H1 (cell line): ENCODE measurements at places on chromosomes 3 and 15. TPM values are rescaled to one million over a fixed set of nuclear protein-coding genes. Genes with fewer than 3 reads are reported as not detected.

DNA sequence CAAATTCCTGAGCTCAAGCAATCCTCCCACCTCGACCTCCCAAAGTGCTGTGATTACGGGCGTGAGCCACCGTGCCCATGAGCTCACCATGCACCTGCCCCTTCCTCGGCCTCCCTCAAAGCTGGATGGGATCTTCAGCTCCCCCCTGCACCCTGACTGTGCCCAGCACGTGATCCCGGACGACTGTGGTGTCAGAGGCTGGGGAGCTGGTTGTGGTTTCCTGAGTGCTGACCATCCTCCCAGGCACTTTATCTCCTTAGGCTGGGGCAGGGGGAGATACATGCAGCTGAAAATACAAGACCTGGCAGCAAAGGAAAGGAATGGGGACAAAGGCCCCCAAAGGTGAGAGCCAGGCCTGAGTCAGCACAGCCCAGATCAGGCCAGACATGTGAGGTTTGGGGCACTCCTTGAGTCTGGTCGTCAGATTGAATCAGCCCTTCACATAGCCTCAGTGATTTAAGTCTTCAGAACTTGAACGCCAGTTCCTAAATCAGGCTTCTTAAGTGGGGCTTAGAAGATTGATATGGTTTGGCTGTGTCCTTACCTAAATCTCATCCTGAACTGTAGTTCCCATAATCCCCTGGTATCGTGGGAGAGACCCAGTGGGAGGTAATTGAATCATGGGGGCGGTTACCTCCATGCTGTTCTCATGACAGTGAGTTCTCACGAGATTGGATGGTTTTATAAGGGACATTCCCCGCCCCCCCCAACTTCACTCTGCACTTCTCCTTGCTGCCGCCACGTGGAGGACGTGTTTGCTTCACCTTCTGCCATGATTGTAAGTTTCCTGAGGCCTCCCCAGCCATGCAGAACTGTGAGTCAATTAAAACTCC lies 35.8 kb downstream of the PRKCD start:
- no peak for DNase-seq

DNA sequence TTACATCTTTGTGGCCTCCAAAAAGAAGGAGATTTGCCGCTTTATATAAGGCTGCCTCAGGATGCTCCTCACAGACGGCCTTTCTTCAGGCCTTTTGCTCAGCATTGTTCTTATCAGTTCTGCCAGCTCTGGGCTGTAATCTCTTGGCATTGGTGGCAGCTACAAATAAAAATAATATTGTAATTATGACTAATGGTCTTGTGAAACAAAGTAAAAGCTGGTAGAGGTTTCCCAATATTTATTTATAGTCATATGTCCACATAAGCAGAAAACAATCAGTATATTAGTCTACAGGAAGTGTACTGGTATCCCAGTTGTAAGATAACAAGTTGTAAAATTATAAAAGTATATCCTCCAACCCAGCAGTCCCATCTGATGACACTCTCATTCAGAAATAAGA lies 7.3 kb downstream of the NEK4 start:
- no peak for DNase-seq

DNA sequence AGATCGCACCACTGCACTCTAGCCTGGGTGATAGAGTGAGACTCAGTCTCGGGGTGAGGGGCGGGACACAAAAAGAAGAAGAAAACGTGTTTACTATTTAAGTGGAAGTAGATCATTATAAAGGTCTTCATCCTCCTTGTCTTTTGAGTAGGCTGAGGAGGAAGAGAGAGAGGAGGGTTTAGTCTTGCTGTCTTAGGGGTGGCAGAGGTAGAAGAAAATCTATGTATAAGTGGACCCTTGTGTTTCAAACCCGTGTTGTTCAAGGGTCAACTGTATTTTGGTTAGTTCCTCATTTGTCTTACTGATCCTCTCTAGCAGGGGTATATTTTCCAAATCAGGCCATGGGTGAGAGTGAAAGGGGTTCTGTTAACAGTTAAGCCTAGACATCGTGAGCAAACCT lies 40.1 kb downstream of the TRIM71 start:
- DNase-seq = no peak

DNA sequence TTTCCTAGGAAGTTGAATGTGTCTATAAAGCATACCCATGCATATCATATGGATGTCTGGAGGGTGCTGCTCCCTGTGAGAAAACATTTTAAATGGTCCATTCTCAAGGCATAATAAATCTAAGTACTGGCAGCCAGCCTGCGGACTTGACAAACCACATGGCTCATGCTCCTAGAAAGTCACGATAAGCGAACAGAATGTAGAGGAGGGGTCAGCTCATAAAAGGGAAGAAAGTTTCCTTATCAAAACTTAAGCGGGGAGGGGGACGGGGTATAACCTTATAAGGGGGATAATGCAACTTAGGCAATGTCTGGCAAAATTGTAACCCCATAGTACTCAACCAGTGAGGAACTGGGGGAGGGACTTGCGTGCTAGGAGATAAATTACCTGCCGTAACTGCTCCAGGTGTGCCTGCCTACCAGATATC lies 159.8 kb upstream of the LMCD1 start:
- DNase-seq = no peak

GPR171 gene
- polyA plus RNA-seq = not detected in 2 replicates

ATP2B2 gene
- polyA plus RNA-seq = 0.14 and 0.20 TPM in 2 replicates
